ENCODE measurements at places on chromosomes 1 and 21.

DNA sequence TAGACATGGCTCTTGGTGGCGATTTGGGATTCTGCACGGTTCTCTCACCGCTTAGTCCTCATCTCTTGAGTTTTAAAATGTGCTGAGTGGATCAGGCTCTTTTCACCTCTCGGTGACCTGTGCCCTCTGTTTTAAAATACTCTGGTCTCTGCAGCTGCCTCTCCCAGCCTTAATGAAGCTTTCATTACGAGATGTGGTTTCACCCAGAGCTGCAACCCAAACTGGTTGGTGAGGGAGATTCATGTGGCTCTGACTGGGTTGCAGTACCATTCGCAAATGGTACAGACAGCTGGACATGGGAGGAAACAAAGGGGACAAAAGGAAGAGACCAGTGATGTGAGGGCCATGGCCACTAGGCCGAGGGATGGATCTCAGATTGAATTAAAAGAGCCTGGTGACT lies 258.9 kb downstream of the ASTN1 start:
- DNase-seq, result no peak

GRCh38 chr1:12424793-12425192 lies 193.2 kb downstream of the DHRS3 start:
- DNase-seq, result no peak

DNA sequence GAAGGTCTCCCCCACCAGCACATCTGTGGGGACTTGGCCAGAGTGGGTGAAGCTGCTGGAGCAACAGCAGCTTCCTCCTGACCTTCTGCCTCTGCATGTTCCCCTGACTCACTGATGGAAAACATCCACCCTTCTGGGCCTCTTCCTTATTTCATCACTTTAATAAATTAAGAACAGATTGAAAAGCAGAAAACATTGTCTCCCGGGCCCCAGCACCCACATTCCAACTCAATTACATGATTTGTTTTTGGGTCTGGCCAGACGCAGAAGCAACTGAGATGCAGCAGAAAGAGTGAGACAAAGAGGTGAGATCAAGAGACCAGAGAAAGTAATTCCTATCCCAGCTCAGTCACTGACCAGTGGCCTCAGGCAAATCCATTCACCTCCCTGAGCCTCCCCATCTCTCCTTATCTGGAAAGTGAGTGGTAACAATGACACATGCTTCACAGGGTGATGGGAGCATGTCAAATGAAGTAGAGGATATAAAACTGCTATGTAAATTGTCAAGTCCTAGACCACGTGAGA lies 157.1 kb downstream of the ELAVL4 start:
- DNase-seq, result no peak

DNA sequence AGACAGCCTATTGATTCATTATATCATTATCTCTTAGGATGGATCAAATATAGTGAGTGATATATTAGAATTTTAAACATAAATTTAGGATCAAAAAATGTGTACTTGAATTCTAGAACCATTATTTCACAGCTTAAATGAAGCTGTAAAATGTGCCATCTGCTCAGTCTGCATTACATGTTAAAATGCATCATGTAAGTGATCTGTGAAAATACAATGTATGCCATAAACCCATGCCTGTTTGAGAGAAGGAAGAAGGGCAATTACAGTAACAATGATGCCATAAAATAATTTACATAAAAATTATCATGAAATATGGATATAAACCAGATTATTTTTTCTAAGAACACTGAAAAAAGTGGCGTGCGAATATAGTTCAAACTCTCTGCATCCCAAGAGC lies 1066.0 kb upstream of the ADGRL4 start:
- no peak for DNase-seq

- peak; percentile 26 for DNase-seq
Observed at GRCh38 chr1:230581446-230582079, 60.7 kb upstream of the COG2 start.

DNA sequence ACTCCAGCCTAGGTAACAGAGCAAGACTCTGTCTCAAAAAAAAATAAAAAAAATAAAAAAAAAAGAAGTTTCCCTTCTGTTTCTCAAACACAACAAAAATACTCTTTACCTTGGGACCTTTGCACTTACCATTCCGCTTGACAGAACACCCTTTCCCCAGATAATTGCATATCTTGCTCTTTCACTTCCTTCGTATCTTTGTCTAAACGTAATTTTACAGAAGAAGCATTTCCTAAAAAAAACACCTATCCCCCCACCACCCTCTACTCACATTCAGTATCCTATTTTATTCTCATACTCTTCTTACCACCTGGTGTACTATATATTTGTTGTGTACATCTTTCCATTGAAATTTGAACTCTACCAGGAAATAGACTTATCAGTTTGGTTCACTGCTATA lies 32.7 kb downstream of the ASH1L start:
- DNase-seq, result no peak

DNA sequence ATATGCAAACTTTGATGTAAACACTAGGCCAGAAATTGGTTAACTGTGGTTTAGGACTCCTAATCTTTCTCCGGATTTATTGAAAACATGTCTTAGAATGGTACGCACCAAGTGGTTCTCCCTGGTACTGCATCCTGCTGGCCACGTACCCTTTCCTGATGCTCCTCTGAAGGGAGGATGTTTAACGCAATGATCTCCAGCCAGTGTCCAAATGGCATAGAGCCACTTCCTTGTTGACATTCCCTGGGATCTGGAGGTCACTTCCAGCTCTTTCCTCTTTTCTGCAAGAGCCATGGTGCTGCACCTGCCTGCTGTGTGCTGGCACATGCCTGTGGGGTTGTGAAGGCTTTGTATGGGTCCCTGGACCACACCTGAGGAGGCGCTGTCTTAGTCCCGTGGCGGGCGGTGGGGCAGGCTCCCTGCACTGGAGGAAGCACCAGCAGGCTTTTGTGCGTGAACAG lies 53.9 kb downstream of the GALNT2 start:
- no peak for DNase-seq

DNA sequence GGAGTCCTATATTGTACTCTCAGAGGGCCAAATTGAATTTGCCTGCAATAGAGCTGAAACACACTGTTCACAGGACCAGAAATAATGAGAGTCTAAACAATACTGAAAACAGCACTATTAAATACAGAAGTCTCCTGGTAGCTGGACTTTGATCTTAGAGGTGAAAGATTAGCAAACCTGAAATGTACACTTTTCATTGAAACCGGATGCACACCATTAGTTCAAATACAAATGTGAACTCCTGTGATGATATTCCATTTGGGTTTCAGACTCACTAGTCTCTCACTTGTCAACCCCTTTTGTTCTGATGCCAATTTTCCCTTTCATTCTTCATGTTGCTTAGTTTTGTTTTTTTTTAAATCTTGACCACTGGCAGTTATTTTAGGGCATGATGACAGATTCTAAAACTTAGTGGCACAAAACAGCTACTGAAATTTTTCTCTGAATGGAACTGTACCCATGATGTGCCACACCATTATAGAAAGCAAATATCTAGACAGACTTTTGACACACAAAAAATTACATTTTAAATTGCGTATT lies 5.9 kb upstream of the TNFSF4 start:
- DNase-seq, result no peak

GRCh38 chr21:15804247-15805005 lies 74.6 kb downstream of the USP25 start:
- no peak for DNase-seq

DNA sequence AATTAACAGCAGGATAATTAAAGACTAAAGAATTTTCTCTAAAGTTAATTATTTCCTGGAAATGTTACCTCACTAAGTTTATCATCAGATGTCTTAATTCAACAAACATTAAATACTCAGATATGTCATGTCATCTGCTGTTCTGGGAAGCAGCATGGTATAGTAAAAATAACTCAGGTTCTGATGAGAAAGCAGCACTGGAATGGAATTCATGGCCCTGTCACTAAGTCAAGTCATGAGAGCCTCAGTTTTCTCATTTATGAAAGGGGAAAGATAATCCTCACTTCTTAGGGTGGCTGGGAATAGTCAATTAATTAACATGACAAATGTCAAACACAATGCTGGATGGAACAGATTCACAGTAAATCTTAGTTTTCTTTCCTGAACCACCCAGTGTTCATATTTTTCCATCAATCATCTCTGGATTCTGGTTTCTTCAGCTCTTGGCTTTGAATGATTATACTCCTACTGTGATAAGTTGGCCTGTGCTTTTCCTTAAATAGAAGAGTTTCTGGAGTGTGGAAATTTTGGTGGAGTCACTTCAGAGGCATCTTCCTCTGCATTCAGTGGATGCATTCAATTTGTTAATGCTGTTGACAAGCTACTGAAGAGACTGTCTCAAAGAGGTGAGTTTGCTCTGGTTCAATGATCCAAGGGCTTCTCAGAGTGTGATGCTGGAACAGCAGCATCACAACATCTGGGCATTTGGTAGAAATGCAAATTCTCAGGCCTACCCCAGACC lies 319.4 kb downstream of the KCNH1 start:
- no peak for DNase-seq

DNA sequence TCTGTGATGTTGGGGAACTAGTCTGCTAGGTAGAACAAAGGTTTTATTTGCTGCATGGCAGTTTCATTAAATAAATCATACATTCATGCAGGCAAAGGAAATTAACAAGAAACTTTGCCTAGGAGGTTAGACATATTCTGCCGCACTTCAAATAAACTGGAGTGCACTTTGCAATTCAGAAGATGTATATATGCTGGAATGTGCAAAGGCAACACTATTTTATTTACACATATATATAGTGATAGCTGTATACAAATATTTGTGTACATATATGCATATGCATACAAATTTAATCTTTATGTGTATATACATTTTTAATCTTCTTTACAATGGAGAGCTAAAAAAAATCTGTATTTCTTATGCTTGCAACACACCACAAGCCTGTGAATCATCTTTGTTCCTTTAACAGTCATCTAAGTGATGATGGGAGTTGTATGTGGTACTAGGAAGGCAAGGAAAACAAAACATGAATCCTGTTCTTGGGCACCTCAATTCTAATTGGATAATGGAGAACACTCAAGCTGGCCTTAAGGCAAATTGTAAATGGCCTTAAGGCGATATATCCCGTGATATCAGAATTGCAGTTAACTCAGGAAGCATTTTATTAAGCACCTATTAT lies 605.8 kb upstream of the CAMK1G start:
- DNase-seq, result no peak

- no peak for DNase-seq
Observed at GRCh38 chr1:155202731-155203515, 4.8 kb downstream of the THBS3 start.

DNA sequence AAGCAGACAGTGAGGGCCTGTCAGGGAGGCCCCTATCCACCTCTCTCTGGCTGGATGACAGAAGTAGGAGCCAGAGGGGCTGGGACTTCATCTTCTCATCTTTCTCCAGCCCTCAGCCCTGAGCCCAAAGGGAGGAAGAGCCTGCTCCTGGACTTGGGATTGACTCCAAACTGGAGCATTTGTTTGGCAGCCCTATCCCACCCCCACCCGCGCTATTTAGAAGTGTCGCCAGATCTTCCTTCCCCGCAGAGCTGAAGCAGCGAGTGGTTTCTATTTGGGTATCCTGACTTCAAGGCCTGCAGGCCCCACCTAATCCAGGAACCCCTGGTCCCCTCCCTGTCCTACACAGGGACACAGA lies 9.6 kb downstream of the NES start:
- peak; percentile 67 for DNase-seq

DNA sequence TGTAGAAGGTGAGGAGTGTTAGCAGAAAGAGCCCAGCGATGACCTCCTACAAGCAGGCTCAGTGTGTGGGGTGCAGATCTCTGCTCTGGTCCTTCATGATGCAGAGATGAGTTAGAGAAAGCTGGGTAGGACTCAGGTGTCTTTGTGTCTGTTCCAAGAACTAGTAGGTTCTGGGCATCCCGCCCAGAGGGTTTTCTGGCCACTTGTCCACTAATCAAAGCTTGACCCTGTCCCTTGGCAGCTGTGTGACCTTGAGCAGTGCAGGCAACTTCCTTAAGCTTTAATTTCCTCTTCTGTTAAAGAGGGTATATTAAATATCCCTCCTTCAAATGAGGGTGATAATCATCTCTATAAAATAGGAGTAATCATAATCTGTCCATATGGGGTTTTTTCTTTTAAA lies 54.7 kb upstream of the WNT4 start:
- no peak for DNase-seq

DNA sequence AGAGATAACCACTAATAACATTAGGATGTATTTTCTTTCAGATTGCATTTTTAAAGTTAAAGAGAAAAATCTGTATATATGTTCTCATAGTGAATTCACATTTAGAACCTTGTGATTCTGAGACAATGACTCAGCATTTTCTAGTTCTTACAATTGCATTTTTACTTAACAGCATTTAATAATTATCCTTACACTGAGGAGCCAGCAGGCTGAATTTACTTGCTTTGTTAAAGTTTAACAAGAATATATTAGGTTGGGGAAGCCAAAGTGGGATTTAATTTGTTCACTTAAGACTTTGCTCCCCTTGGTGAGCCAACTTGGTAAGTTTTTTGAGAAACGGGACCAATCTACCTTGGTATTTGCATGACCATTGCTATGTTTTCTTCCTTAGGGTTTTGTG lies 4.5 kb downstream of the PATJ start:
- DNase-seq, result no peak

DNA sequence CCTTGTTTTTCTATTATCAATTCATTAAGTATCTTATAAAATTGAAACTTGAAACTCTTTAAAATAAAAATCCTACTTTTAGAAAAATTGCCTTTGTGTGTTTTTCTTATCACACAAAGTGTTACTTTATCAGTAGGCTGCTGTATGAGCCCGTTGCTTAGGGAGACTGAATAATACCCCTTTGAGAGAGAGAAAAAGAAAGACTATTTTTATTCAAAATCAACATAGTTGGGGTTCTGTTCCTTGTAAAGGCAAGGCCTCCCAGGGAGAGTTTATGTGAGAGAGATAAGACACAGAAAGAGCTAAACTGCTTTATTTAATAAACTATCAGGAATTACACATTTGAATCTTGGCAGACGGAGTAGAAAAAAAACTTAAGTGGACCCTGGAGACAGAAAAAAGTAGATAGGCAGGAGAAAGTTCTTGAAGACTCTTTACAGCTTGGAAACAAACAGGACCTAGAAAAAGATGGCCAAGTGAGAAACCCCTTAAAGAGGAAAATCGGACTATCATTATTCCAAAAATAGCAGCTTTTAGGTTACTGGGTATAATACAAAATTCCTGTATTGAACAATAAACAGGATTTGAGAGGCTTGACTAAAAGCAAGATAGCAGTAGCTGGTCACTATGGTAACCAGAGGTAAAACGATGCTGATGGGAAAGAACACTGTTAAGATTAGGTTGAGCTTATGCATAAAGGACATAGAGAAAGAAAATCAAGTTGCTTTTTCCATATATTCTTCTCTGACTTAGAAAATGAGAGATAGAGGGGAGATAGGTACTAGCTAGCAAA lies 170.9 kb downstream of the LRRC7 start:
- no peak for DNase-seq

- DNase-seq, result no peak
Observed at GRCh38 chr1:205004351-205004750, 38.7 kb upstream of the CNTN2 start.

DNA sequence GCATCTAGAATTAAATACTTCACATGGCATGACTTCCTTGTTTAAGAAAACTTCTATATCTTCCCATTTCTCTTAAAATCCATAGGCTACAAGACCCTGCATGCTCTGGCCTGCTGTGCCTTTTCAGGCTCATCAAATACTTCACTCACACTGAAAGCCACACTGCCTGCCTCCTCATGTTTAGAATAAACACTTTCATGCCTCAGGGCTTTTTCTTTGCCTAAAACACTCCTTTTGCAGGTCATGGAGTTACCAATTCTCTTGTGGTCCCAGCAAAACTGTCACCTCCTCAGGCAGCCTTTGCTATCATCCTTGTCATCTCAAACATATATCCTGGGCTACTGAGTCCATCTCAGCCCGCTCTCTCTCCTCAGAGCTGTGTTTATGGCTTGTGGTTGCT lies 5.5 kb downstream of the SGIP1 start:
- DNase-seq, result no peak

GRCh38 chr21:28590676-28591075 lies 402.0 kb downstream of the LTN1 start:
- no peak for DNase-seq
